Spinal cord (tissue), 10 donors: ENCODE measurements at places on chromosomes 2 and 18. TPM values are rescaled to one million over a fixed set of nuclear protein-coding genes. Genes with fewer than 3 reads are reported as not detected.

The MPPE1 gene
- polyA plus RNA-seq: 73.1 TPM

The TLX2 gene
- polyA plus RNA-seq: 0.11 TPM

The CFAP210 gene
- 4.0 TPM for polyA plus RNA-seq

The PIEZO2 gene
- 14.6 TPM for polyA plus RNA-seq

The CEP76 gene
- polyA plus RNA-seq: 11.2 TPM

The DLX2 gene
- polyA plus RNA-seq: not detected

The MALT1 gene
- 18.2 TPM for polyA plus RNA-seq

The C2orf66 gene
- 3.0 TPM for polyA plus RNA-seq

The L3MBTL4 gene
- 3.9 TPM for polyA plus RNA-seq

The NCKAP5 gene
- 12.6 TPM for polyA plus RNA-seq

The CLEC4F gene
- polyA plus RNA-seq: not detected

The CAPG gene
- polyA plus RNA-seq: 20.2 TPM

The ST8SIA5 gene
- 26.6 TPM for polyA plus RNA-seq

The HNRNPLL gene
- polyA plus RNA-seq: 53.2 TPM

The PLCD4 gene
- 12.8 TPM for polyA plus RNA-seq

The CYP27C1 gene
- 3.3 TPM for polyA plus RNA-seq

The HOXD8 gene
- 29.9 TPM for polyA plus RNA-seq

The CTAGE1 gene
- not detected for polyA plus RNA-seq

The UGT1A8 gene
- polyA plus RNA-seq: not detected

The TTC39C gene
- 17.1 TPM for polyA plus RNA-seq

The COPS8 gene
- 142 TPM for polyA plus RNA-seq

The KRTCAP3 gene
- 2.6 TPM for polyA plus RNA-seq

The ABCG8 gene
- 1.7 TPM for polyA plus RNA-seq

The ST3GAL5 gene
- 120 TPM for polyA plus RNA-seq

The POTEI gene
- 1.1 TPM for polyA plus RNA-seq

The PSMA8 gene
- 0.21 TPM for polyA plus RNA-seq

The HSPD1 gene
- polyA plus RNA-seq: 362 TPM

The HOXD11 gene
- 0.51 TPM for polyA plus RNA-seq

The IL1A gene
- 0.55 TPM for polyA plus RNA-seq
